ENCODE measurements at places on chromosomes 5 and 9.
A peak's percentile ranks its signal among the peaks of the same experiment; 100 is the strongest.

GRCh38 chr9:88571419-88571818 lies 36.4 kb downstream of the NXNL2 start:
- no peak for DNase-seq

GRCh38 chr5:158724521-158725188 lies 375.1 kb downstream of the EBF1 start:
- DNase-seq: no peak

GRCh38 chr5:533243-533954 lies 9.2 kb upstream of the SLC9A3 start:
- DNase-seq: no peak

GRCh38 chr9:28365728-28366127 lies 792.4 kb upstream of the C9orf72 start:
- no peak for DNase-seq

DNA sequence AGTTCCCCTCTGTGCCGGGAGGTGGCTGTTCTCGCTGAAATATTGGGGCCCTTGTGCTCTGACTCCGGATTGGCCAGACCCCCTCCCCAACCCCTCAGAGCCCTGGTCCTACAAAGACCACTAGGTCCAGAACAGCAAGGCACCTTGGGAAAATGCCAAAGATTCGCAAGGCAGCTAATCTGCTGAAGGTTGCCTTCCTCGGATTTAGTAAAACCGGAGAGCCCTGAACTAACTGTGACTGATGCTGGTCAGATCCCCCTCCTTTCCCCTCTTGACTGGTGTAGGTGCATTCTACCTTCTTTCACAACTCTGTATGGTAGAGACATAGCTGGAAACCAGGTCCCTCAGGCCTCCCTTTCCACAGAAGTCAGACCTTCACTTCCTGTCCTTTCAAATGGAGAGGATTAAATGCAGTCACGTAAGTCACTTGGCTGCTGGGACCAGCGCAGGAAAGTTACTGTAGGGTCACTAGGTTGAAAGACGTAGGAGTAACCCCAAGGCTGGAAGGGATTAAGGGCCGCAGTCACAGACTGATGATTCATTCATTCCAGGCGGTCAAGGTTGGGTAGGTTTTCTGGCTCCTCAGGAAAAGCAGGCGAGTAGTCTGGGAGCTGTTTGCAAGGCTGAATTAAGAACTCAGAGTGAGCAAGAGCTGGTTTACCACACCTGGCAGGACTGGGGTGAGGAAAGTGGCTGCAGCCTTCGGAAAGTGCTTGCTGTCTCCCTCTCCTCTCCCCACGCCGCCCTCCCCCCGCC lies 5.3 kb downstream of the BARX1 start:
- no peak for DNase-seq

- no peak for DNase-seq
Observed at GRCh38 chr9:94911211-94911610, 184.7 kb downstream of the AOPEP start.

DNA sequence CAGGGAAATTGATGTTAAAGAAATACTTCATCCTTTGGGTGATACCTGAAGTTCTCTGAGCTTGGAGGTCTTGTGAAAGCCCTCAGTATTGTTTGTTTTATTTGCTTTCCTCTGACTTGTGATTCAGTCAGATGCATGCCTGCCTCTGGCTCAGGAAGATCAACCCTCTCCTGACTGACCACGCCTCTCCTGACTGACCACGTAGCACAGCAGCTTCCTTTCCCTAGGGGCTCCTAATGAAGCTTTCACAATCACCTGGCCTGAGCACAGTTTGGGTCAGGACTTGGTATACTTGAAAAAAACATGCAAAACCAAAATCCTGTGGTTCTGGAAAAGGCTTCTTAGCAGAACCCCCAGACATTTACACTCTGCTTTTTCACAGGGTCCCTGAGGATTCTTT lies 3.8 kb downstream of the TGFBI start:
- DNase-seq: no peak

DNA sequence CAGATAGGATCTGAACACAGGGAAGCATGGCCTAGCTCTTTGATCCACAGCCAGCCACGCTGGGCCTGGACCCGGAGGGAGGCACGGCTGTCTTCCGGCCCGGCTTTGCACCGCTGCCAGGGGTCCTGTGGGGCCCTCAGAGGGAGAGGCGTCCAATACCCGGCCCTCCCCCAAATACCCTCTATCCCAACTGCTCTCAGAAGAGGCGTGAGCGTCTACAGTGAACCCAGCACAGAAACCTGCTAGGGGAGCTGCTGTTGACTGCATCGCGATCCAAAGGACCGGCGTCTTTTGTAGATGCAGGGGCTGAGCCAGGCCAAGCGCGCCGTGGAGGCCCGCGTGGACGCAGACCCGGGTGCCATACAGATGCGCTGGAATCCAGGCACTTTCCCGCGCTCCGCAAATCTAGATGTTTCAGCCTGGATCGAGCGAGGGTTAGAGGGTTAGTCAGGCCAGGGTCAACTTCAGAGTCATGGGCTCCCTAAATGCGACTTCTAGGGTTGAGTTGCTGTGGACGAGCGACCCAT lies 1.1 kb upstream of the TCF7 start:
- no peak for DNase-seq

DNA sequence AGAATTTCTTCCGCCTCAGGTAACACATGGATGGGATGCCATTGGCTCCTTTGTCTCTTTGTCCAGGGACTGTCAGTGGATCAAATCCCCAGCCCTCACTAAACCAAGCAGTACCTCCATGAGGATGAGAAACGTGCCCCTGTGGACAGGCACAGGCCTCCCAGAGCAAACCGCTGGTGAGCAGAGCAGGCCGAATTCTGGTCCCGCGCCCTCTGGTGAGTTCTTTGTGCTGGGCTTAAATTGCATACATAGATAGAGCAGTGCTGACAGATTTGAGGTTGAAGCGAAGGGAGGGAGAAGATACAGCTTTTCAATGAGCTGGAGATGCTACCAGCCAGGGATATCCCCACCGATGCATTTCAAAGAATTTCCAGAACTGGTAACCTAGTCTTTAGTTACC lies 143.8 kb downstream of the HSD17B3 start:
- no peak for DNase-seq

DNA sequence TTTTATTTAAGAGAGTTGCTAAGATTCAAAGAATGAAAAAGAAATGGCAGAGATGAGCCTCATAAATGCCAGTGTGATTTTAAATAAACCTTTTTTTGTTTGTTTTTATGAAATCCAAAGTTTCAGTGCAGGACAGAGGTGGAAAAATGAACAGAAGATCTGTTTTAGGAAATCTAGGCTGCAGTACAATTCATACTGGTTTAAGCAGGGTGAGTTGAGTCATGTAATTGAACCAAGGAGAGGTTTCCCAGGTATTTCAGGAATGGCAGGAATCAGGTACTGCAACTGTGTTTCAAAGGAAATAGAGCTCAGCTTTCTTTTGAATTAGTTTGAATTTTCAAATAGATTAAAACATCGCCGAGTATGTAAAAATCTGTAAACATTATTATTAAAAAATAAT lies 3.0 kb upstream of the ANKRD31 start:
- no peak for DNase-seq

GRCh38 chr5:140388052-140388451 lies 13.6 kb upstream of the ANKHD1 start:
- no peak for DNase-seq

DNA sequence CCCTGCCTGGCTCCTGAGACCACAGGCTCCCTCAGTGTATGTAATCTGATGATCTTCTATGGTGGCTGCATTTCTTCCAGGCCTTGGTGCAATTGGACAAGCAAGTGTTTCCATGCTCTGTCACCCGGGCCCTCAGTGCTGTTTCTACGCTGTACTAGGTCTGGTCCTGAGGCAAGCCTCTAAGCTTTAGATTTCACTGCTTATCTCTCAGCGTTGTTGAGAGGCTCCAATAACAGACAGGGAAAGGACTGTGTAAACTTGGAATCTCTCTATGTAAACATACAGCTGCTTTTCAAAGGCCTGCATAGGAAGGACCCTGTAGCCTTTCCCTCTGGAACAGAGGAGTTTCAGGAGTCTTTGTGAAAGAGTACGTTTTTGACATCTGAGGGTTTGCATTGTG lies 38.6 kb upstream of the NFIB start:
- DNase-seq: no peak

DNA sequence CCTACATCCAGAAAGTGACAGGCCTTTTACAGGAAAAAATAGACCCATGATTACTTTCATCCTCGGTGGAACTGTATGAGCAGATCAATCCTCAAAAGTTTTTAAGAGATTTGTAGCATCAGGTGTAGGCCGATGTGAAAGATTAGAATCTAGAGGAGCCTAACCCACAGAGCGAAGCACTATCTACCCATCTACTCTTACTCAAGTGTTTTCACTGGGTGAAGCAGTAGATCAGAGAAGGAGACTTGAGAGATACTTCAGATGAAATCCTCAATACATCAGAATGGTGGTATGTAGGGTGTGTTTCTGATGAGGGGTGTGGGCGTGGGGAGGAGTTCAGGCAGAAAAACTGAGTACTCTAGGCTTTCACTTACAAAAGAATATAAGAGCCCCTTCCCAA lies 192.8 kb downstream of the FER start:
- DNase-seq: no peak

DNA sequence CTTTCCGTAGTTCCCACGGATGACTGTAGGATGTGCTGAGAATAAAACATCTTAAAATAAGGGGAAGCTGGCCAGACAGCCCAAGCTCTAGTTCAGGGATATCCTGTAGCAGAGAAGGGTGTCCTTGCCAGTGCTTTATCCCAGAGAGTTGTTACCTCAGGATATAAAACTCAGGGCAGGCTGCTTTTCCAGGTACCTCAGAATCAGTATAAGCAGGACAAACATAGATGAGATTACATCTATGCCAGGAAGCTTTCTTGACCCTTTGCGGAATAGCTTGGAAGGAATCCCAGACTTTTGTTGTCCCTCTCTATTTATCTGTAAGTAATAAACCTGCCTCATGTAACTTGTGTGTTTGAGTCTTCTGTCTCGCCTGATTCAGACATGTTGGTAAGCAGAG lies 565.7 kb downstream of the PRDM9 start:
- DNase-seq: no peak

GRCh38 chr9:123349691-123350480 lies 6.1 kb upstream of the CRB2 start:
- peak; percentile 61 for DNase-seq

GRCh38 chr5:38707352-38708210 lies 138.2 kb upstream of the OSMR start:
- no peak for DNase-seq

- DNase-seq: no peak
Observed at GRCh38 chr5:21931116-21931515, 922.0 kb downstream of the CDH12 start.

DNA sequence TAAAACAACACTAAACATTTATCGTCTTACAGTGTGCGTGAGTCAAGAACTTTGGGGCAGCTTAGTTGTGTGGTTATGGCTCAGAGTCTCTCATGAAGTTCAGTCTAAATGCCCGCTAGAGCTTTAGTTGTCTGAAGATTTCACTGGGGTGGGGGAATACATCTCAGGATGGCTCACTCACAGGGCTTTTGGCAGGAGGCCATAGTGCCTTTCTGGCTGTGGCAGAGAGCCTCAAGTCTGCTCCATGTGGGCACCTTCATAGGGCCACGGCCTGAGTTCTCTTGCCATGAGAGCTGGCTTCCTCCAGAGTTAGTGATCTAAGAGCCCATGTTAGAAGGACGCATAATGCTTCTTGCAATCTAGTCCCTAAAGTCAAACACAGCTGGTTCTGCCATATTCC lies 258.8 kb upstream of the NUDT12 start:
- no peak for DNase-seq

All from stimulated activated CD4-positive, alpha-beta T cell treated with anti-CD3 and anti-CD28 coated beads, Interleukin-2, amount 100 ng/mL, for 24 hours (primary cell).